ENCODE measurements at places on chromosomes 5 and 9.
A peak's percentile ranks its signal among the peaks of the same experiment; 100 is the strongest.

DNA sequence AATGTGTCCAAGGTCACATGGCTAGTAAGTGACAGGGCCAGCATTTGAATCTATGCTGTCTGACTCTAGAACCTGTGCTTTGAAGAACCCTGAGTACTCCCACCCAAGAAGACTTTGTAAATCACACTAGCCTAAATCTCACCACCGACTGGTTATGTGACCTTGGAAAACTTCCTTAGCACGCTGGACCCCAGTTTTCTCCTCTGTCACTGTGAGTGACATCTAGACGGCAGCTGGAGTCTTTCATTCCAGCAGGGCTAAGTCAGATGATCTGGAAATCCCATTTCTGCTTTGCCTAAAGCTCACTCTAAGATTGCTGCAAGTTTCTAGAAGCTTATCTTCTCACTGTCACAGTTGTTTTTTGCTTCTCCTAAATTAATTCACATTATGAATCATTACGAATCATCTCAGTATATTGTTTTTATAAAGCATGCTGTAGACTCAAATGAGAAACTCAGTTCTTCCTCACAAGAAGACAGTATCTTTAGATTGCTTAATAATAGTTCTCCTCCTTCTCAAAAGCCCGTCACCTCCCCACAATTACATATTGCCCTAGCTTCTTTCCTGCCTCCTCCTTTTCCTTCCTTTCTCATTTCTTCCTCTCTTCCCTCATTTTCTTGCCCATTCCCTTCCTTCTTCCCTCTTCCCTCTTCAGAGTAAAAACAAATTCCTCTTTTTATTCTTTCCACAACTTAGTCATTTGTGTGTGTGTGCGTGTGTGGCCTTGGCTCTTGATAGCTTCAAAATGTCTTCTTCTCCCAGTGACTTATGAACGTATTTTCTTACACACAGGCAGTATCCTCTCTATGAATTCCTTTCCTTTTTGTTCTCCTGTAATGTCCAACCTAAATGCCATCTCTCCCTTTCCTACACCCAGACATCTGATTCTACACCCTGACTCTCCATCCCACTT is 16.8 kb downstream of the ALDOB start:
- DNase-seq = no peak

DNA sequence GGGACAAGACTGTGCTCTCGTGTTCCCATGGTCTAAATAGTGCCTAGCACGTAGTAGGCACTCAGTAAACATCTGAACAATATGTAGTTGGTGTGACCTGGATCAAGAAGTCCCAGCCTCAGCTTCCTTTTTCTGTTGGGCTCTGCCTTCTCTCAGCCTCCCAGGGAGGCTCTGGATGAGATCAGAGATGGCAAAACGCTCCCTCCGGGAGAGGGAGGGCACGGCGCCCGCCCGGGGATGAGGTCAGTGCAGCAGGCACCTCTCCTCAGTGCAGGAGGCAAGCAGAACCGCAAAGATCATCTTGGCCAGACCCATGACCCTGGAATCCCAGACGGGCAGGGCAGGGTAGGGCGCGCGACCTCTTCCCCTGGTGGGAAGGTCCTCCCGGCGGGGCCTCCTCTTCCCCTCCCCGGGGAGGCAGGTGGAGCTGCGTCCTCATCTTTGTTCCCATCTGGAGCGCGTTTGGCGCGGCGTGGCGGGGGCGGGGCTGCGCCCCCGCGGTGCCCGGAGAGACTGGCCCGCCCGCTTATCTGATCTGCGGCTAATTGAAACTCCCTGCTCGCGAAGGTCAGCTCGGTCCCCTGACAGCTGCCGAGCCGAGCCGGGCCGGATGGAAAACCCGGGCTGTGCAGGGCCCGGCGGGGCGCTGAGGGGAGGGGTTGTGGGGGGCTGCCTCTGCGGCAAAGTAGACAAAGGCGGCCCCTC is 60.9 kb downstream of the CXXC5 start:
- peak; percentile 10 for DNase-seq

- DNase-seq = no peak
These were observed 45.9 kb upstream of the HMCN2 start for GRCh38 chr9:130219661-130220096.

GRCh38 chr9:113579283-113580040 is 115.9 kb downstream of the RGS3 start:
- DNase-seq = peak; percentile 16

GRCh38 chr5:52657247-52657645 is 130.5 kb upstream of the ITGA1 start:
- DNase-seq = peak; percentile 49

- no peak for DNase-seq
These were observed 858 bp upstream of the SOWAHA start for GRCh38 chr5:132812123-132812765.

DNA sequence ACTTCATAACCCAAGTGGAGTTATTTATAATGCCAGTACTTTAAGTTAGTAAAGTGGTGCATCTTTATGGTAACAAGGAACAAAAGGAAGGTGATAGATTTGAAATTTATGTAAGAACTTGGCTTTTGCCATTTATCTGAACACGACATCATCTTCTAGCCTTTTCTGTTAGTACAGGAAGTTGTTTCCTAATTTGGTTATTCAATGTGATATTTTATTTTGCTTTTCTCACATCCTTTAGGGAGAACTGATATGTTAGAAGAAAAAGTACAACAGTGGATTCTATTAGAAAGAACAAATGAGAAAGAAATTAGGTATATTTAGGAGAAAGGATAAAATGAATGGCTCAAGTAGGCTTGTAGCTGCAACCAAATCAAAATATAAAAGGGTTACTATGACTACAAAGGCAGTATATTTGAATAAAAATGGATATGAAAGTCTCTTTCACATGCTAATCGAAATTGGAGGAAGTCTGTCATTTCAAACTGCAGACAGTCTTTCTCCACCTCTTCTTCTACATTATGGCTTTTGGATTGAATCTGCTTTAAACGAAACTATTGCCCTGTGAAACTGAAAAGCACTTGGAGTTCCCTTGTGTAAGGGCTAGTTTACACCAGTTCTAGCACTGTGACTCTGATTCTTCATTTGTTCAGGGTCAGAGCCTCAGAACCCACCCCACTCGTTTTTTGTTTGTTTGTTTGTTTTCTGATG is 18.5 kb upstream of the SLC24A2 start:
- DNase-seq = no peak
